ENCODE measurements at places on chromosomes 7 and 10. TPM values are rescaled to one million over a fixed set of nuclear protein-coding genes. Genes with fewer than 3 reads are reported as not detected.

The MRPS16 gene
- total RNA-seq: 141 TPM

The AUTS2 gene
- total RNA-seq: 5.3 TPM

The BTRC gene
- 9.6 TPM for total RNA-seq

The GNGT1 gene
- not detected for total RNA-seq

The SH2D4B gene
- total RNA-seq: not detected

The OR13A1 gene
- total RNA-seq: not detected

The PRR15 gene
- 1.5 TPM for total RNA-seq
